ENCODE measurements at places on chromosomes 7 and 10. TPM values are rescaled to one million over a fixed set of nuclear protein-coding genes. Genes with fewer than 3 reads are reported as not detected.

CYP3A4 gene
- total RNA-seq, result not detected

- no peak for DNase-seq
Observed at GRCh38 chr10:125102246-125102645, 58.1 kb downstream of the CTBP2 start.

- no peak for DNase-seq
Observed at GRCh38 chr7:73303546-73303945, 5.1 kb downstream of the NSUN5 start.

GPR141 gene
- total RNA-seq, result 2.7 TPM

- DNase-seq, result peak; percentile 78
Observed at GRCh38 chr7:79454361-79454960, 994 bp upstream of the MAGI2 start.

KIAA1217 gene
- total RNA-seq, result 22.2 TPM

- DNase-seq, result no peak
Observed at GRCh38 chr7:129741743-129742213, 130.3 kb downstream of the NRF1 start.

TFPI2 gene
- 3.1 TPM for total RNA-seq

EPO gene
- 0.29 TPM for total RNA-seq

DNA sequence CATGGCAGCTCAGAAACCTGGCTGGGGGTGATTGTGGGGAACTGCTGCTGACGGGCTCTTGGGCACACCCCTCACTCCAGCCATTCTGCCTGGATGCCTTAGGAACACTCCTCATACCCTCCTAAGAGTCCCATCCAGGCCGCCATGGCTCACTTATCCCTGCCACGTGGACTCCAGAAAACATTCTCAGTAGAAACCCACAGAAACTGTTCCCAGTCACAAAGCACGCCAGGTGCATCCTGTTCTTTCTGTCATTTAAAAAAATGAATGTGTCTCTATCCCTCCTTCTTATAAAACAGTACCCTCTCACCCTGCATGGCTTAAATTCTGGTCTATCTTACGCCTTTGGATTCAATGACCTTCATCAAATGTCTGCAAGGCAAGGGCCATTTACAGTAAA lies 177.7 kb downstream of the CUX1 start:
- DNase-seq, result no peak

GRCh38 chr7:82234457-82235049 lies 209.0 kb downstream of the CACNA2D1 start:
- DNase-seq, result no peak

DNA sequence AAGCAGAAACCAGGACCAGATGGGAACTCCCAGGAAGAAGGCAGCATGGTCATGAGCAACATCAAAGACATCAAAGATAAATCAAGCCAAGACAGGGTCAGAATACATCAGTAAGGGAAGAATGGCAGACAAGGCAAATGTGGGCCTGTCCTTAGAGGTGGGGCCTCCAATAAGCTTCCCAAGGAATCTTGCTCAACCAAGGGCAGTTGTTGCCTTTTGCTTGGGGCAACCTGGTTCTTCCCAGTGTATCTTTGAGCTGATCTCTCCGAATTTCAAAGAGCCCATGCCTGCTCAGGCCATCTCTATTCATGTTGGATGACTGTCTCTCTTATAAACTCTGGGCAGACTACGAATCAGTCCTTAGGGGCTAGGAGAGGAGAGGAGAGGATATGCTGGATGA lies 68.4 kb upstream of the HABP2 start:
- DNase-seq, result no peak

DNA sequence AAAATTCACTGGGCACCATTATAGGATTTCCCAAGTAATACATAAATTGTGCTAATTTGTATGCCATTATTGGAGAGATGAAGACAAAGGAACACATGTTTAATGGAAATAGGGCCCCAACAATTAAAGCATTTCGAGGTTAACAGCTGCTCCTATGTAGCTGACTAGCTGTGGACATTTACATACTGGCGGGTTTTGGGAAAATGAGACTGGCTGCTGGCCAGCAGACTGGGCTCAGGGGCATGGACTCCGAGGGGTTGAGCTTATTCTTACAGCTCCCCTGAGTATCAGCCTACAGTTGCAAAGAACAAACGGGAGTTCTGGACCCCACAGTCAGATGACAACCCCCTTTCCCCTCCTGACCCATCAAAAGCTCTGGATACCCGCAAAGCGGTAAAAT lies 91.9 kb upstream of the MYO3A start:
- DNase-seq, result no peak

PARP12 gene
- 10.4 TPM for total RNA-seq

FAS gene
- total RNA-seq, result 0.54 TPM

GRCh38 chr7:101912716-101913110 lies 95.3 kb downstream of the CUX1 start:
- DNase-seq, result no peak

DNA sequence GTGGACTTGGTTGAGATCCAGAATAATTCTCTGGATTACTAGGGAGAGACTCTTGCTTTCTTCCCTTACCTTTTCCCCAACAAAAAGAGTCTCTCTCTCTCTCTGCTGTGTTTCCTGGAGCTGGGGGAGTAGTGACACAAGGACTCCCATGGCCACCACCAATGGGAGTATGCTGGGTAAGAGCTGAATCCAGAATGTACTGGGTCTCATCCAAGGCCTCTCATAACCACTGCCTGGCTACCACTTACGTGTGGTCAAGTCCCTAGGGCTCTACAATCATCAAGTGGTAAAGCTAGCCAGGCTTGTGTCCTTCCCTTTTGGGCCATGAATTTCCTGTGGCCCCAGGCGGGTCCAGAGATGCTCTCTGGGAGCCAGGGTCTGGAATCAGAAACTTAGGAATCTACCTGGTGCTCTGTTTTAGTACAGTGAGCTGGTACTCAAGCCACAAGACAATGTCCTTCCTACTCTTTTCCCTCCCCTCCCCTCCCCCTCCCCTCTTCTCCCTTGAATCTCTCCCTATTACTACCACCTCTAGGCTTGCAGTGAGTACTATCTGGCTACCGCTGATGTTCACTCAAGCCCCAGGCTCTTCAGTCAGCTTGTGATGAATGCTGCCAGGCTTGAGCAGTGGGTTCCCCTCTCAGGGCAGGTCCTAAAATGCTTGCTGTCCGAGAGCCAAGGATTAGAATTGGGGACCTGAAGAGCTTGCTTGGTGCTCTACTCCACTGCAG lies 196.6 kb downstream of the BBS9 start:
- DNase-seq, result no peak

DNA sequence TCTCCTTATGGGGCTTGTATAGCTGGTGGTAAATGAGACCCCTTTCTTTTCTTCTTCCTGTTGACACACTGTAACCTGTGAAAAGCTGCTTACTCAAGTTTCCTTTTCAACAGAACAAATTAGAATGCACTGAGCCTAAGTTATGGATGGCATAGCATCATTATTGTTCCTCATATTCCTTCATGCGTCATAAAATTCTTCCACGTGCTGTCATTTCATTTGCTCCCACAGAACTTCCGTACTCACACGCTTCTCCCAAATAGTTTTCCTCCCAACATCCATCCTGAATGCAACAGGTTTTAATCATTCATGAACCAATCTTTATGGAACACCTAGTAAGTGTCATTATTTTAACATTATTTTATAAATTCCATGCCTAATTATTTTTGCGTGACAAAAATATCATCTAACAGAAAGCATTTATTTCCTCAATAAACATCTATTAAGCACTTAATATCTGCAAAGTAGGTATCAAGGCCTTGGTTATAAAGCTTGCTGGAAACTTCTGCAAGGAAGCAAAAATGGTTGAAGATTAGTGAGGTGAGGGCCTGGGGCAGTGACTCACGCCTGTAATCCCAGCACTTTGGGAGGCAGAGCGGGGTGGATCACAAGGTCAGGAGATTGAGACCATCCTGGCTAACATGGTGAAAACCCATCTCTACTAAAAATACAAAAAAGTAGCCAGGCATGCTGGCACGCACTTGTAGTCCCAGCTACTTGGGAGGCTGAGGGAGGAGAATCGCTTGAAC lies 18.9 kb upstream of the SEPTIN7 start:
- no peak for DNase-seq

DNA sequence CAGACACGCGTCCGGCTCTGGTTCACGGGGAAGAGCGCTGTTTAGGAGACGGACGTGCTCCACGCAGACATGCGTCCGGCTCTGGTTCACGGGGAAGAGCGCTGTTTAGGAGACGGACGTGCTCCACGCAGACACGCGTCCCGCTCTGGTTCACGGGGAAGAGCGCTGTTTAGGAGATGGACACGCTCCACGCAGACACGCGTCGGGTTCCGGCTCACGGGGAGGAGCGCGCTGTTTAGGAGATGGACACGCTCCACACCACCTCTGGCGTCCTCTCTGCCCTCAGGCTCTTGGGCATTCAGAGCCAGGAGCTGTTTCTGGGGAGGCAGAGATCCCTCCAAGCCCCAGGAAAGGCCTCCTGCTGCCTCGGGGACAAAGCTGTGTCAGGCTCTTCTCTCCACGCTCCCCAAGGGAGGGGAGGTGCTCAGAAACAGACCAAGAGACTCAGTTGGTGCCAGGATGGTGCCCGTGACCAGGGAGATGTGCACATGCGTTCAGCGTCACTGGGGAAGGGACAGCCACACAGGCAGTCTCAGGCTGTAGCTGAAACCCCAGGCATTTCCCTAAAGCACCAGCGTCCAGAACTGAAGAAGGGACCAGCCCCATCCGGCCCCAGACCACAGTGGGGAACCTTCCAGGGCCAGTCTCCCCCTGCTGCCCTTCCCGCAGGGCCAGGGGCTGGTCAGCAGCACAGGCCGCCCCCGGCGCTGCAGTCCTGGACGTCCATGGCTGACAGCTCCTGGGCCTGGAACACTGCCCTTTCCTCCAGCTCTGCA lies 175.6 kb downstream of the ELFN1 start:
- DNase-seq, result peak; percentile 45

DNA sequence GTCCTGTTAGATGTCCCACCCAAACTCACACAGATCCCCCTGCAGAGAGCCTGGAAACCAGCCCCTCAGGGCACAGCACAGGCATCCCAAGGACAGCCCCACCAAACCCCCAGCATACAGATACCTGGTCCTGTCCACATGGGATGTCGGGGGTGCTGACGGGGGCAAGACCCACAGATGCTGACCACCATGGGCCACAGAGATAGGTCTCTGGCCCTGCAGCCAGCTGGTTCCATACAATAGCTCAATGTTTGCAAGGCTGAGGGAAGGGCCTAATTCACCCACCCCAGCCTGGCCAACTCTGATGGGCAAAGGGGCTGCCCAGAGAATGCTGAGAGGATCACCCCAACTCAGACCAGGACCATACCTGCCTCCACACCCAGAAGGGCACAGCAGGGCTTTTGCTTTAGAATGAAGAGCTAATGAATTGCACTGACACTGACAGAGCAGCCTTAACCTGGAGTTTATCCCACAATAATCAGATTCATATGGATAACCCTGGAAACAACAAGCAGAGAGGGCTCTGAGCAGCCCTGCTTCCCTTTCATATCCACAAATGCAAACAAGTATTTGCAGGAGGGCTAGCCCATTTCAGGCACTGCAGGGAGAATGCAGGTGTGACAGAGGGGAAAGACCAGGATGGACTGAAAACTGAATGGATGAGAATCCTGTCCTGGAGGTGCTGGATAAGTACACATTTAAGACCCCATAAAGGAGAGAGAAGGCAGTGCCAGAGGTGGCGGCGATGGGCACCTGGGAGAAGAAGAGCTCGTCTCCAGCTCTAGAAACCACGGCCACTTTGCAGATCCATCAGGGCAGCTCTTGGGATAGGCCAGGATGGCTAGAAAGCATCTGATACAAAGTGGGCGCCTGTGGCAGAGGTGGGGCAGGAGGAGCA lies 126.7 kb downstream of the TNS3 start:
- DNase-seq, result peak; percentile 41

LRIT1 gene
- 0.11 TPM for total RNA-seq

GRID1 gene
- 0.42 TPM for total RNA-seq
